ENCODE measurements at places on chromosomes 2 and 18.

DNA sequence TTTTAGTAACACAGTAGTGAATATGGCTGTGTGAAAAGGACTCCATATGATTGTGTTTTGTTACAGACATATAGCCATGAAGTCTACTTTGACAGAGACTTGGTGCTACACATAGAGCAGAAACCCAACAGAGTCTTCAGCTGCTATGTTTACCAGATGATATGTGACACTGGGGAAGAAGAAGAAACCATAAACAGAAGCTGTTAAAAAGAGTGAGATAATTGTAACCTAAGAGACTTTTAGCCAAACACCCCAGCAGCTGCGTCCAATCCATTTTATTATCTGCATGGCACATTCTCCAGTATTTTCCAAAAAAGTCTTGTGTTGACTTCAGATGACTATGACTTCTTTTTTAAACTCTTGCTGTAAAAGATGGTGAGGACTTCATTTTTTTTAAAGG lies 41.4 kb upstream of the CYBRD1 start:
- no peak for DNase-seq

- DNase-seq: no peak
Measured at GRCh38 chr18:62073461-62074281, 113.2 kb downstream of the PIGN start.

GRCh38 chr2:236164925-236165841 lies 3.0 kb downstream of the GBX2 start:
- no peak for DNase-seq

GRCh38 chr2:196219671-196220070 lies 48.3 kb upstream of the STK17B start:
- DNase-seq: no peak

DNA sequence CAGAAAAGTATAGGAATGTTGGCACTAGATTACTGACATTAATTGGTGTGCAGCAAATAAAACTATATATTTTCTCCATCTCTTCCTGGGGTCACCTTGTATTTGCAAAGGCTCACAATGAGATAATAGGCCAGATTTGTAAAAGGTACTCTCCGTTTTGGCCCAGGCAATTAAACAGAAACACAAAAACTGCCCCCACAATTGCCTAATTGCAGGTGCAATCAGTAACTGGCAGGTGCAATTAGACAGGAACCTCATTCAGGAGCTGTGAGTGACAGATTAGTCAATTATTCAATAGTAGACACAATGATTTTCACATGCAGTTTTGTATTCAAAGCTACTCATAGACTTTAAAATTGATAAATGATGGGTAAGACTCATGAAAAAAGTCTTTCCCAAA lies 451.4 kb upstream of the ID2 start:
- no peak for DNase-seq

- DNase-seq: no peak
Measured at GRCh38 chr18:8480506-8481328, 128.5 kb upstream of the RAB12 start.

DNA sequence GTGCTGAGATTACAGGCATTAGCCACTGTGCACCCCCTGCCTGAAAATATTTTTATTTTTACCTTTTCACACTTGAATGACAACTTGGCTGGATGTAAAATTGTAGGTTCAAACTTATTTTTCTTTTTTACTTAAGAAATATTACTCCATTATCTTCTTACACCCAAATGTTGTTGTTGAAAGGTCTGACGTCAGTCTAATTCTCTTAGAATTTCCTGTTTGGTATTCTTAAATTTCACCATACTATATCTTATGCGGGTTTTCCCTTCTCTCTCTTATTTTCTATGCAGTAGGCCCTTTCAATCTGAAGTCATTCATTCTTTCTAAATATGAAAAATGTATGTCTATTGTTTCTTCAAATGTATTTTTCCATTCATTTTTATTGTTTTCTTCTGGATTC lies 29.1 kb upstream of the RAB11FIP5 start:
- DNase-seq: no peak
